ENCODE measurements at places on chromosomes 12 and 14.
A peak's percentile ranks its signal among the peaks of the same experiment; 100 is the strongest.

DNA sequence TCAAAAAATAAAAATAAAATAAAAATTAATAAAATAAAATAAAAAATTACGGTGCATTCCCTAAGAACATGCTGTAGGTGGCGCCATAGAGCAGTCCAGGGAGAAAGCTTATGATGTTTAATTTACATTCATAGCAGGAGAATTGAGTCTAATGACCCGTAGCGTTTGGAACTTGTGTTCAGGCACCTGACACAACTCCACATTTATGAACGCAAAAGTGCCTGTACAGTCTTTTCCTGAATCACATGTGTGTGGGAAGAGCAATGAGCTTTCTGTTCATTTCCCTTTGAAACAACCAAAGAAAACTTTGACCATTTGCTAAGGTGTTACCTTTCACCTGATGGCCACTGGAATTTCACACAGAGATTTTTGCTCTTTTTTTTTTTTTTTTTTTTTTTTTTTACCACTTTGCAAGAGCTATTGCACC, 60.6 kb upstream of the KCNA1 start:
- DNase-seq: peak; percentile 54

GRCh38 chr12:109461049-109461845, 15.9 kb downstream of the KCTD10 start:
- no peak for DNase-seq

DNA sequence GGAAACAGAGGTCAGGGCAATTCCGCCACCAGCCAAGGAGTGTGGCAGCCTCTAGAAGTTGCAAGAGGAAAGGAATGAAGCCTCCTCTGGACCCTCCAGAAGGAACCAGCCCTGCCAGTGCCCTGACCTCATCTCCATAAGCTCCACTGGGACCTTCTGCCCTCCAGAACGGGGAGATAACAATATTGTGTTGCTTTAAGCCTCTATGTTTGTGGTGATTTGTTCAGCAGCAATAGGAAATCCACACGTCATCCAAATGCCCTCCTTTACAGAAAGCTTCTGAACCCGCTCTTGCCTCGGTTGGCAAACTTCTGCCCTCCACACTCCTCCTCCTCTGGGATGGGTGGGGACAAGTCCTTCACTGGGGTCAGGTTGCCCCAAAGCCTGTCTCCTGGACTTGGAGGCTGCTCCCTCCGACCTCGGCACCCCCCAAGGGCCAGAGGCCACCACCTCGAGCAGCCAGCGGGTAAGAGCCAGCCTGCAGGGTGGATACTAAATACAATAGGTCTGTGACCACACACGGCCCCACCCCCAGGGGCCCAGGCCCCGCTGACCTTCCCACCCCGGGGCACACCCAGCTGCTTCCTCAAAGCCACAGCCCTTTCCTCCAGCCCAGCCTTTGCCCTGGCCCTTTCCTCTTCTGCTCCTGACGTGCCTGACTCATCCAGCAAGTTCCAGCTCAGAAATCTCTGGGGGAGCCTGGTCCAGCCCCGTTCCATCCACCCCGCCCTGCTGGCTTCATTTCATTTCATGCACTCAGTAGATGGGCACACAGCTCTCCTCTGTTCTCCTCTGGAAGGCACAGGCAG, 58.7 kb upstream of the NCOR2 start:
- peak; percentile 94 for DNase-seq

DNA sequence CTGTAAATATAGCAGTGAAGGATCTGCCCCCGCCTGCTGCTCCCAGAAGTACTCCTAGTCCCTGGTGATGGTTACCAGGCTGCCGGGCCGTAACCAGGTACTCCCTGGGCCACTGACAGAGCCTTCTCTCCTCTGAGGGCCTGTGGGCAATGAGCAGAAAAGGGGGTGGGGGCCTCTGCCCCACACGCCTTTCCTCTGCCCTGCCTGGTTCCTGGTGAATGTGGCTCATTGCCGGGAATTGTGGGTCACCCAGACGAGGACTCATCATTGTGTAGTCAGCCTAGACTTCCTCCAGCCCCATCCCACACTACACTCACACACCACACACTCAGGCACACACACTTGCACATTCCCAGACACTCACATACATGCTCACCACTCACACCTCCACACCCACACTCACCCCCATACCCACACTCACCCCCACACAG, 35.7 kb upstream of the ACTN1 start:
- no peak for DNase-seq

DNA sequence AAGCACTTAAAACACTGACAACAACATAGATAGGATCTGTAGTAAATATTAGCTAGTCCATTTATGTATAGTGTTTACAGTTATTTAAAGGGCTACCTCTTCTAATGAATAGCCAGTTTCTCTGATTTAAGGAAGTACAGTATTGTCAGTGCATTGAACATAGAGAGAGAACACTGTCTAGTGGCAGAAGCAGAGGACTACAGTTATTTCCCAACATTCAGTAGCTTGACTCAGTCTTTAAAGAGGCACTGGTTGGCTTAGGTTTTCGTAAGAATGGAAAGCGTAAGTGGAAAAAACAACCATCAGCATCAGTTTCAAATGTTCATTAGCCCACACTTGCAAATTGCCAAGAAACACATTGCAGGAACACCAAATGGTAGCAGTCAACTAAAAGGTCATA, 125.0 kb upstream of the HMGA2 start:
- DNase-seq: peak; percentile 62

- no peak for DNase-seq
Measured at GRCh38 chr14:100088226-100088625, 23.0 kb downstream of the EVL start.

DNA sequence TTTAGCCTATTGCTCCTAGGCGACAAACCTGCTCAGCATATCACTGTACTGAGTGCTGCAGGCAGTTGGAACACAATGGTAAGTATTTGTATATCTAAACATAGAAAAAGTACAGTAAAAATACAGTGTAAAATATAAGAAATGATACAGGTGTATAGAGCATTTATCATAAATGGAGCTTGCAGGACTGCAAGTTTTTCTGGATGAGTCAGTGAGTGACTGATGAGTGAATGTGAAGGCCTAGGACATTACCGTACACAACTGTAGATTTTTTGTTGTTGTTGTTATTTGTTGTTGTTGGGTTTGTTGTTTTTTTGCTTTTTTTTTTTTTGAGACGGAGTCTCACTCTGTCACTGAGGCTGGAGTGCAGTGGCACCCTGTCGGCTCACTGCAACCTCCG, 33.4 kb downstream of the PNMA1 start:
- no peak for DNase-seq

DNA sequence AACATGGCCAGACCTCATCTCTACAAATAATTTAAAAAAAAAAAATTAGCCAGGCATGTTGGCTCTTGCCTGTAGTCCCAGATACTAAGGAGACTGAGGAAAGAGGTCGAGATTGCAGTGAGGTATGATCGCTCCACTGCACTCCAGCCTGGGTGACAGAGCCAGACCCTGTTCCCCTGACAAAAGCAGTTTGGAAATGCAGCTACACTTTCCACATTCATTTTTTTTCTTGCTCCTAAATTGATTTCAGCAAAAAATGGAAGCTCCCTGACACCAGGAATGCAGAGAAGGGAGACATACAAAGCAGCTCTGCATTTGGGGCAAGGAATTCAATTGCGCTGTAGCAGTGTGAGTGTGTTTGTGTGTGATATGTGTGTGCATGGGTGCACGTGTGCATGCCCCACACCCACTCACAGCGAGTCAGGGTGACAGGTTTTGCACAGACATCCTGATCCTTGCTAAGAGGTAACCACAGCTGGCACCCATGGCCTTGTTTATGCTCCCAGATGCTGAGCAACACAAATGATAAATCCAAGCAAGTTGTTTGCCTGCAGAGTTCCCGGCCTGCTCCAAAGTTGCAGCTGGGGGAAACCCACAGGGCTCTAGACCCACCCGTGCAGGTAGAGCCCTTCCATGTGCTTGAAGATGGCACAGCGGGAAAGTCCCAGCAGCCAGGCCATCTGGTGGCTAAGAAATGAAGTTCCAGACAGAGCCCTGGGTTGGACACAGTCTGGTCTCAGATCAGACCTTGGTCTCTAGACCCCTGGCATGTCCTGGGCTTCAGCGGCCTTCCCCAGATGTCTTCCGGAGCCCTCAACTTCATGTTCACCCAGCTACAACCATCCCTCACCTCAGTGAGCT, 25.9 kb upstream of the BDKRB2 start:
- DNase-seq: no peak

- no peak for DNase-seq
Measured at GRCh38 chr12:25491396-25492325, 61.4 kb downstream of the LMNTD1 start.

DNA sequence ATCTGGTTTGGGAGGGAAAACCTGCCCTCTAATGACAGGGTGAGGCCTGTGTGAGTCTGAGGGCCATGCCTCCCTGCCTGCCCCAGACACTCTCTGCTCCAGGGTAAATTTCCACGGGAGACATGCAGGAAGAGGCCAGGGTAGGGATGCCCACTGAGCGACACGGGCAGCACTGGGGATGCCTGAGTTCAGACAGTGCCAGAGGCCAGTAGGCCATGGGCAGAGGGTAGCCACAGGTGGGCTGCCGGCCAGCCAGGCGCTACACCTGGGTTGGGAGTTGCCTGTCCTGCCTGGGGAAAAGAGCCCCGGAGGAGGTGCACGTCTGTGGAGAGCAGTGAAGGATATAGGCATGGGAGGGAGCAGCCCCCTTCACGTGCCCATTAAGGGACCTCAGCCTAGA, 3.6 kb downstream of the SERPINA12 start:
- no peak for DNase-seq

DNA sequence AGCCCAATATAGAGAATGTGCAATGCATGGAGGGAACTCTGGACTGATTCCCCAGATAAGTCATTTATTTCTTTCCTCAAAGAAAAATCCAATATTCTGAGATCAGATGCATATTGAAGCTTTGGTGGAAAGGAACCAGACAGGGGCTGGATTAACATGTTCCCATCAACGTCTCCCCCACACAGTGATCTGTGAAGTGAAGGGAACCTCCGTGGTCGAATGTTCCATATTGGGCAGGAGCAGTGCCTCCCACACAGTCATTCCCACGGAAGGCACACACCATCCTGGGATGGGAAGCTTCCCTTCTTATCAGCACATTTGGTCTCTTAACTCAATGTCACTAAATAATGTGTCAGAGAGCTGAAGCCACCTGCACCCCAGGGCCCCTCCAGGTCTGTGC, 247.1 kb downstream of the BCL11B start:
- DNase-seq: no peak

- no peak for DNase-seq
Measured at GRCh38 chr14:36485773-36486172, 34.3 kb downstream of the NKX2-1 start.

DNA sequence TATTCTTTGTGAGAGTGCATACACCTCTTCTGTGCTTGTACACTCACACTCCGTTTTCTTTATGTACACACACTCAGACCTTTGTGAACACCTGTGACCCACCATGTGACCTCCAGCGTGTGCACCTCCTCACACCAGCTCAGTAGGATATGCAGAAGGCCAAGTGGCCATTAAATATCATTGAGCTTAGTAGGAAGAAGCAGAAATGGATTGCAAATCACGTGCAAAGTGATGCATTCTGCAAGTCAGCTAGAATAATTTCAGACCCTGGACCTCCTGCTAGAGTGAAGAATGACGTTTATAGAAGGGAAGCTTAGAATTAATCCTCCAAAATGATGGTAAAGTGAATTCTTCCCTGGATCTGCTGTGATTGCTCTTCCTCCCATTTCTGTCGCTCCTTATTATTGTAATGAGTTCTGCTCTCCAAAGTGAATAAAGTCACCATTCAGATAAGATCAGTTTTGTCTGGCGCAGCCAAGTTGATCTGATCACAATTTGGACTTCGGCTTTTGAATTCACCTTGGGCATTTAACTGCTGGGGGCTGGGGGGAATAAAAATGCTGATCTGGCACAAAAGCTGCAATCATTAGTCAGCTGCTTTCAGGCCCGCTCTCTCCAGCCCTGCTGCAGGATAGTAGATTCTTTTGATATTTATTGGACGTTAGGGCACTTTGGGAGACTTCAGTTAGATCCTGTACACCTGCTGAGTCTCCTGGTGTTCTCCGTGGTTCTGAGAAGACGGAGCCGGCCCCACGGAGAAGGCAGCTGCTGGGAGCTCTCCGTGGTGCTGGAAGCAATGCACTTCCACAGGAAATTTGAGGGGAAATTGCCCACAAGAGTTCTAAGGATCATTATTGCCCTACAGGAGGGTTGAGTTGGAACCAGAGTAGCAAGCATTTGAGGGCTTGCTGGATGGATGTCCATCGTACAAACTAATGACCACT, 12.4 kb upstream of the NRXN3 start:
- DNase-seq: no peak

DNA sequence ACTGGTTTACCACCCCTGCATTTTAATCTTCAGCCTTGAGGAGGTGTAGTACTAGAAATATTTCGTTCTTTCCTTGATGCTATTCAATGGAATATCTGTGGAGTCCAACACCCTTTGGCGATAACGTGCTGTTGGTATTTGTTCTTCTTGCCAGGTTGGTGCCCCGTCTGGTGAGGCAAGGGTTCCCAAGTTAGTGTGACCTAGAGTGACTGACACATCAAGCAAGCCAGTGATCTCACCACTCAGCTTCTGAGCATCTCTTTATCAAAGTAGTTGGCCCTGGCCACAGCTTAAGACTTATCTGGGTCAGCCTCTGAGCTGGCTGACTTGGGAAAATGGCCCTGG, 60.2 kb downstream of the PLXNC1 start:
- DNase-seq: no peak

DNA sequence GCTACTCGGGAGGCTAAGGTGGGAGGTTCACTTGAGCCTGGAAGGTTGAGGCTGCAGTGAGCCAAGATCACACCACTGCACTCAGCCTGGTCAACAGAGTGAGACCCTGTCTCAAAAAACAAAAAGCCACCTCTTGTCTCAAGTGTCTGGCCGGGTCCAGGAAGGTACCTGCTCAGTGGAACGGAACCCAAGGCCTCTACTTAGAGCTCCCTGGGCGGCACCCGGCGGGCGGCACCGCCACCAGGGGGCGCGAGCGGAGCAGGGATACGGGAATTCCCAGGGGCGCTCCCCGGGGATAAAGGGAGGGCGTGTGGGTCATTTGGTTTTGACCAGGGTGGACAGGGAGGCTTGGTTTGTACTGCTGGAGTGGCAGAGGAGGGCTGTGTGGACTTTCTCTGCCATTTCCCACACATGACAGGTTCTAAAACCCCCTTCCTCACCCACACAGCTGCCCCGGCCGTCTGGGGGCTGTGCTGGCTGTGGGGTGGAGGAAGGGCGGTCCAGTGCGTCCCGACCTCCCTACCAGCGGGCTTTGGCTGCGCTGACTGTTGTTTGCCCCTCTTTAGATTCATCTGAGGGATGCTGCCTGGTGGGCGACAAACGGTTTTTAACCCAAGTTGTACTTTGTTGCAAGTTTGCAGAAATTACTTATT, 91.4 kb downstream of the SETD3 start:
- DNase-seq: peak; percentile 56

- no peak for DNase-seq
Measured at GRCh38 chr14:82251494-82251893, 717.8 kb upstream of the SEL1L start.

- no peak for DNase-seq
Measured at GRCh38 chr12:91496337-91496736, 313.7 kb upstream of the DCN start.

- peak; percentile 62 for DNase-seq
Measured at GRCh38 chr12:111024205-111024801, 103.9 kb upstream of the MYL2 start.

- peak; percentile 82 for DNase-seq
Measured at GRCh38 chr12:70590051-70590450, 47.2 kb downstream of the PTPRB start.

- peak; percentile 4 for DNase-seq
Measured at GRCh38 chr12:98238515-98239130, 276.8 kb upstream of the TMPO start.
